Right renal pelvis (tissue), 4 donors: ENCODE measurements at places on chromosomes 12 and 14. TPM values are rescaled to one million over a fixed set of nuclear protein-coding genes. Genes with fewer than 3 reads are reported as not detected.

Gene CIT
- polyA plus RNA-seq: 16.0 TPM

Gene KERA
- not detected for polyA plus RNA-seq

GRCh38 chr12:47824198-47824597 lies 4.5 kb upstream of the HDAC7 start:
- no peak for DNase-seq

Gene OR6C76
- not detected for polyA plus RNA-seq

DNA sequence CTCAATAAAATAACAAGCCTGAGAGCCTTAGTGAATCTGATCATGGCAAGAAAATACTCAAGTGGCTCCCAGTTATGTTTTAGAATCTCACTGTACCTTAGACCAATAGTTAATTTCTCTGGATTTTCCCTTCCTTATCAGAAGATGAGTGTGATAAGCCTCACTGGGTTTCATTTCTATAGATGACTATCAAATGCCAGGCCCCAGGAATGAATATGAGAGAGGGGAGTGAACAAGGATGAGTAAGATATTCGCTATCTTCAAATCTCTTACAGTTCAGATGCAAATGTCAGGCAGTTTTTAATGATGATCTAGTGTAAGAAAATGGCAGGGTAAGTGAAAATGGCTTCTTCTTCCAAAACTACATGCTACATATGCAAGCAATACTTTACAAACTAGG lies 26.1 kb upstream of the OR10P1 start:
- DNase-seq: no peak

GRCh38 chr12:77433799-77434198 lies 368.4 kb upstream of the E2F7 start:
- DNase-seq: no peak

Gene INHBC
- 0.22 TPM for polyA plus RNA-seq

DNA sequence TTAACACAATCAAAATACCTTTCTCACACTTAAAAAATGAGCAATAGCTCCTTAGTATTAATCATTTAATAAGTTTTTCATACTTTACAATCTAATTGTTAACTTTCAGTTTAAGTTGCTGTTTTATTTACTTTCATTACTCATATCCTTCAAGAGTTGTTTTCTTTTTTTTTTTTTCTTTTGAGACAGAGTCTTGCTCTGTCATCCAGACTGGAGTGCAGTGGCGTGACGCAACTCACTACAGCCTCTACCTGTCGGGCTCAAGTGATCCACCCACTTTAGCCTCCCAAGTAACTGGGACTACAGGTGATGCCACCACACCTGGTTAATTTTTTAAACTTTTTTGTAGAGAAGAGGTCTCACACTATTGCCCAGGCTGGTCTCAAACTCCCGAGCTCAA lies 16.1 kb downstream of the ZBTB1 start:
- DNase-seq: no peak
